ENCODE measurements at places on chromosomes 5 and 9. TPM values are rescaled to one million over a fixed set of nuclear protein-coding genes. Genes with fewer than 3 reads are reported as not detected.

The FXN gene
- 4.5 TPM for total RNA-seq

The ZNF300 gene
- 9.3 TPM for total RNA-seq

The GPRIN1 gene
- total RNA-seq = 0.11 TPM

The MTX3 gene
- 17.4 TPM for total RNA-seq

The FGF1 gene
- 0.10 TPM for total RNA-seq

The SLCO6A1 gene
- not detected for total RNA-seq

The SLC6A18 gene
- not detected for total RNA-seq

The CCNO gene
- 2.7 TPM for total RNA-seq

The SGCD gene
- 12.9 TPM for total RNA-seq

GRCh38 chr5:151820271-151820670, 48.5 kb downstream of the G3BP1 start:
- no peaks in the 10 kb centered on the region for H3K27me3 ChIP-seq
- H3K4me3 ChIP-seq = no peak overlapping the region
- no peaks in the 10 kb centered on the region for H3K36me3 ChIP-seq
- peaks cover 2% of the 10 kb centered on the region for H3K4me1 ChIP-seq

GRCh38 chr5:56191656-56192055, 41.5 kb downstream of the ANKRD55 start:
- no peaks in the 10 kb centered on the region for H3K4me1 ChIP-seq
- DNase-seq = no peak
- no peaks in the 10 kb centered on the region for H3K36me3 ChIP-seq
- H3K27ac ChIP-seq = no peak overlapping the region

GRCh38 chr5:17255471-17256021, 38.1 kb downstream of the BASP1 start:
- H3K4me1 ChIP-seq = peaks cover 1% of the 10 kb centered on the region
- H3K27me3 ChIP-seq = no peaks in the 10 kb centered on the region
- H3K36me3 ChIP-seq = no peaks in the 10 kb centered on the region
- DNase-seq = no peak
- no peak overlapping the region for H3K27ac ChIP-seq
- H3K4me3 ChIP-seq = no peak overlapping the region

- H3K27ac ChIP-seq = no peak overlapping the region
- no peak overlapping the region for H3K4me3 ChIP-seq
- no peaks in the 10 kb centered on the region for H3K27me3 ChIP-seq
- no peak for DNase-seq
- no peaks in the 10 kb centered on the region for H3K4me1 ChIP-seq
These were observed 61.4 kb downstream of the SPOCK1 start for GRCh38 chr5:137437774-137438173.

GRCh38 chr9:25864509-25864908, 186.3 kb upstream of the TUSC1 start:
- no peak overlapping the region for H3K27ac ChIP-seq
- H3K36me3 ChIP-seq = no peaks in the 10 kb centered on the region
- no peaks in the 10 kb centered on the region for H3K4me1 ChIP-seq
- no peaks in the 10 kb centered on the region for H3K27me3 ChIP-seq
